ENCODE measurements at places on chromosomes 3 and 15.

DNA sequence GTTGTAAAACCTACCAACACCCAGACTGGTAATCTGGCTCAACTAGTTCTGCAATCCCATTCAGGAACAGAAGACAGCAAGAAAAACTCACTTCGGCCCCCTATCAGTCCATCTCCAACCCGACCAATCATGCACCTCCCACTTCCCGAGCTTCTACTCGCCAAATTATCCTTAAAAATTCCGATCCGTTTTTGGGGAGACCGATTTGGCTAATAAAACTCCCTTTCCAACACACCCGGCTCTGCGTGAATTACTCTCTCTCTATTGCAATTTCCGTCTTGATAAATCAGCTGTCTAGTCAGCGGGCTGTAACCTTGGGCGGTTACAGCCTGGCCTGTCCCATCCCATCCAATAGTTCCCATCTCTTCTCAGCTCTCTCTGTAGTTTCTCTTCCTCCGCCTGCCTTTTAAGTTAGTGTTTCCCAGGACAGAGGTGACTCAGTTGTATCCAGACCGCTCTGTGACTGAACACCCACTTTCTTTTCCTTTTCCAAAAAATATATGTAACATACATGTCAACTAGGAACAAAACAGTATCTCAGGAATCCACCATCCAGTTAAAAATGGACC, 780 bp upstream of the ACAD9 start:
- peak; percentile 51 for DNase-seq

- DNase-seq = no peak
Observed at GRCh38 chr15:33584797-33585196, 274.0 kb downstream of the RYR3 start.

DNA sequence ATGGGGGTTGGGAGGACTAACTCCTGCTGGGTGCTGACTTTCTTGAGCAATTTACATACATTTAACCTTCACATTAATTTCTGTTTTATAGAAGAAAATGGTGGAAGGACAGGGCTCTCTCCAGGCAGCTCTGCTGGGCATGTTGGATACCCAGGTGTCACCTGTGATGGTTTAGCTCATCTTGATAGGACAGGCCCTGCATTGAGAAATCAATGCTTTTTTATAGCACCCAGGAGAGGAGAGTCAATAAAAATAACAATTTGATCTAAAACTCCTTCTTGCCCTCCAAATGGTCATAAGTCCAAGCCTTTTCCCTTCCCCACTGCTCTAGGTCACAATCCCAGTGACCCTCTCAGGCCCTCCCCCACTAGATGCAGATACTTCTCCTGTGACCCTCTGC, 48.3 kb upstream of the RBP1 start:
- DNase-seq = no peak

DNA sequence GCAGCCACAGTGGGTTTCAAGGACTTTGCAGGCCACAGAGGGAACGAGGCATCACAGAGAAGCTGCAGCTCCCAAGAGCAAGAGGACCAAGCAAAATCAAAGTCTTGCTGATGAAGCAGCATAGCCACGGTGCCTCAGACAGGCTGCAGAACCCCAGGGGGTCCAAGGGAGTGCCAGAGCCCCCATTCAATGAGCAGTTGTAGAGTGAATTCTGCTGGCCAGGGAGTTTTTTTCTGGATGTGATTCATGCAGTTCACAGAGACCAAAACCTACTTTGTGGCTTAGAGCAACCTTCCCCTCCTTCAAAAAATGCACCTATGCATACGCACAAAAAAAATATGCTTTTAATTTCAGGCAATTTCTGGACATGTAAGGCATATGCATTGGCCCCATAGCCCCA, 409.0 kb downstream of the VPS13C start:
- DNase-seq = no peak

DNA sequence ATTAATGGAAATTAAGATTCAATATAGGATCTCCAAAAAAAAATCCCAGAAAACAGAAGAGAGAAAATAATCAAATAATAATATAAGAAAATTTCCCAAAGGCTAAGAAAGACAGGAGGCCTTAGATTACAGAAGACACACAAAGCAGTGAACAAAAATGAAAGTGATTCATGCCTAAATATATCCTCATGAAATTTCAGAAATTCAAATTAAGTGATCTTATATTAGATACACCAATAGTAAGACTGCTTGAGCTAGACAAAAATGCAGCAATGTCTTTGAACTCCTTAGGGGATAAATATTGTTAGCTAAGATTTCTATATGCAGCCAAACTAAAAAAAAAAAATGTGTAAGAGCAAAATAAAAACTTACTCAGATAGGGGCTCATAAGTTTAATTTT, 44.6 kb upstream of the ARPP21 start:
- no peak for DNase-seq

GRCh38 chr3:107600780-107601179, 78.0 kb downstream of the BBX start:
- DNase-seq = no peak

GRCh38 chr3:56812754-56813652, 11.3 kb upstream of the ARHGEF3 start:
- DNase-seq = no peak

- no peak for DNase-seq
Observed at GRCh38 chr3:185250653-185251052, 3.2 kb downstream of the EHHADH start.
